ENCODE measurements at places on chromosomes 3 and 15.

DNA sequence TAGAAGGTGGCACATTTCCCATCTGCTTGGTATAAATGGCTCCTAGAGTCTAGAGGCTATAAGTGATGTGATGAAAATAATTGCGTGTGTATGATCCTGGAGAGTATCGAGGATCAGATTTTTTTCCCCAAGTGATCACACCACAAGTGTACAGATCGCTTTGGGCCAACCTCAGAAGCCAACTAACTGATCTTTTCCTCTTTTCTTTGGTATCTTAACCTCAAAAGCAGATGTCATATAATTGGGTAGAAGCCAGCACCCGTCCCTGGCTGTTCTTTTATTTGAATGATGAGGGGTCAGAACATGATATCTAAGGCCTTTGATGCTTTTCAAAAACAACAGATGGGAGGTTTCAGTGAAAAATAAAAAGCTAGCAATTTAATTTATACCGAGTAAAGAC lies 3.3 kb downstream of the P2RY14 start:
- no peak for DNase-seq

GRCh38 chr3:26712211-26713026 lies 89.8 kb downstream of the LRRC3B start:
- DNase-seq = peak; percentile 15

DNA sequence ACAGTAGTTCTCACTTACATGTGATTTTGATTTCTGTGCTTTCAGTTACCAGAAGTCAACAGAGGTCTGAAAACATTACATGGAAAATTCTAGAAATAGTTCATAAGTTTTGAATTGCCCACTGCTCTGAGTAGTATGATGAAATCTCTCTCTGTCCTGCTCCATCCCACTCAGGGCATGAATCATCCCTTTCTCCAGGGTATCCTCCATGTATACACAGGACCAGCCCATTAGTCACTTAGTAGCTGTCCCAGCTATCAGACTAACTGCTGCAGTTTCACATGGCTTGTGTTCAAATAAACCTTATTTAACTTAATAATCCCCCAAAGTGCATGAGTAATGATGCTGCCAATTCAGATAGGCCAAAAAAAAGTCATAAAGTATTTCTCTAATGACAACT lies 38.6 kb downstream of the EPHA3 start:
- no peak for DNase-seq

DNA sequence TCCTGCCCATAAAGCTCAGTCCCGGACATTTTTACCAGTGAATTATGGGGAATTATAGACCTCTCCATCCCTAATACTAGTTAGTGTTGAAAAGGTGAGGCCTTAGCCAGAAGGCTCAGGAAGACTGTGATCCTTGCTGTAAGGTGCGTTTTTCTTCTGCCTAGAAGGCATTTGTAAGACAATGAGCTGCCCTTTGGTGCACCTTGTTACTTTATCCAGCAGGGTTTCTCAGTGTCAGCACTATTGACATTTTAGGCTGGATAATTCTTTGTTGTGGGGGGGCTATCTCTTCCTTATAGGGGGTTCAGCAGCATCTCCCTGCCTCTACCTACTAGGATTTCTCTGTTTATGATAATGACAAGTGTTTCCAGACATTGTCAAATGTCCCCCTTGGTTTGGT lies 108.1 kb upstream of the ABHD17C start:
- no peak for DNase-seq

- no peak for DNase-seq
Observed at GRCh38 chr3:125203731-125204130, 8.8 kb downstream of the SLC12A8 start.
